ENCODE measurements at places on chromosomes 11 and 22. TPM values are rescaled to one million over a fixed set of nuclear protein-coding genes. Genes with fewer than 3 reads are reported as not detected.

GRCh38 chr11:3340025-3340424 lies 38.9 kb downstream of the ZNF195 start:
- no peak for DNase-seq

DNA sequence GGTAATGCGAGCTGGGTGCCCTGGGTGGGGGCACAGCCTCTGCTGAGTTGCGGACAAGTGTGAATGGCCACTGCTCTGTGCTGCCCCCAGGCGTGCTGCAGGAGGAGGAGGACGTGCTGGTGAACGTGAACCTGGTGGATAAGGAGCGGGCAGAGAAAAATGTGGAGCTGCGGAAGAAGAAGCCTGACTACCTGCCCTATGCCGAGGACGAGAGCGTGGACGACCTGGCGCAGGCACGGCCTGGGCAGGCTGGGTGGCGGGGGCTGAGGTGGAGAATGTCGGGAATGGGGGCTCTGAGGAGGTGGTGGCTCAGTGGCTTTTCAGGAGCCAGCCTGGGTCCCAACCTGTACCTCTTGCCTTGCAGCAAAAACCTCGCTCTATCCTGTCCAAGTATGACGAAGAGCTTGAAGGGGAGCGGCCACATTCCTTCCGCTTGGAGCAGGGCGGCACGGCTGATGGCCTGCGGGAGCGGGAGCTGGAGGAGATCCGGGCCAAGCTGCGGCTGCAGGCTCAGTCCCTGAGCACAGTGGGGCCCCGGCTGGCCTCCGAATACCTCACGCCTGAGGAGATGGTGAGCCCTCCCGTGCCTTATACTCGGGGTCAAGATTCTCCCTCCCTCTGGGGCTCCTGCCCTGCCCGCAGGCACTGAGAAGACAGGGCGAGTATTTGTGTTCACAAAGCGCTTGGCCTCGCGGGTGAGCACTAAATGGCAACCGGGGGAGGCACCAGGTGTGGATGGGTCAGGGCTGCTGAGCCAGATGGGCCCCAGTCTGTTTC lies 4.6 kb downstream of the SART1 start:
- DNase-seq: no peak

The LRRC51 gene
- not detected for total RNA-seq

GRCh38 chr11:45935349-45936064 lies 13.1 kb downstream of the LARGE2 start:
- DNase-seq: no peak

The SLC43A3 gene
- 73.7 TPM for total RNA-seq

GRCh38 chr11:612201-612960 lies 3.4 kb downstream of the IRF7 start:
- peak; percentile 62 for DNase-seq

- DNase-seq: no peak
Measured at GRCh38 chr11:6625156-6625831, 6.1 kb upstream of the TPP1 start.

The ZC3H12C gene
- 18.7 TPM for total RNA-seq

GRCh38 chr11:73384872-73385689 lies 8.9 kb downstream of the RELT start:
- peak; percentile 69 for DNase-seq

DNA sequence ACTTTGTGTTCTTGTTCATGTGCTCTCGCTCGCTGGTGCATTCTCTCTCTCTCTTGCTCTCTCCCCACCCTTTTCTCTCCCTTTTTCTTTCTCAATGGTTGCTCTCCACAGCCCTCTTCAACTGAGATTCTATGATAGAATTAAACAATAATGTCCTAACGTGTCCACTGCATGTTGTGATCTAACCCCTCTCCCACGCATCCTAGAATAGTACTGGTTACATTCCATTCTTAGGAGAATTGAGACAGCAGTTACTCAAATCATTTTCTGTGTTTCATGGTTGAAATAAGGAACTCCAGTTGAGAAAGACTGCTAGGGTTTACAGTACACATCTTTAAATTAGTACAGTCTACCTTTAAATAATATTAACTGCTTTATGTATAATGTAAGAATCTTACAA lies 318.1 kb upstream of the PITPNB start:
- no peak for DNase-seq

DNA sequence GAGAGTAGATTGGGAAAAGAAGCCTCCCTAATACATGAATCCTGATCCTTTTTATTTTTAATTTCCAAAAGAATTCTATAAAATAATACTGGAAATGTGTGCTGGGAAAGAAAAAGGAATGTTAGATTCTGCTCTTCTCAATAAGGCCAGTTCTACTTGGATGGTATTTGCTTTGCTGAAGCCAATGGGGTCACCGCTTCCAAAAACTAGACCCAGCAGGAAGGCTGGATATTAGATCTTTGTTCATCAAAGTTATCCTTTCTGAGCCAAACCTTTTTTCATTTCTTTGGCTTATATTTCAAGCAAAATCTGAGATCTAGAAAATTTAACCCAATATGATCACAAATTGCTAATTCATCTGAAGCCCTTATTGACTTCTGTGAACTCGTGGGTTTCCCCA lies 41.4 kb downstream of the SCUBE2 start:
- no peak for DNase-seq

- no peak for DNase-seq
Measured at GRCh38 chr11:67274768-67275605, 8.7 kb downstream of the GRK2 start.

The SYCE3 gene
- total RNA-seq: not detected

GRCh38 chr11:32172848-32173834 lies 82.3 kb downstream of the RCN1 start:
- DNase-seq: peak; percentile 82

- no peak for DNase-seq
Measured at GRCh38 chr11:127619946-127620345, 619.4 kb upstream of the KIRREL3 start.

- DNase-seq: no peak
Measured at GRCh38 chr11:121372028-121372427, 79.5 kb downstream of the SC5D start.

The CTSW gene
- 1.1 TPM for total RNA-seq

GRCh38 chr11:124863137-124863825 lies 2.0 kb upstream of the ROBO3 start:
- DNase-seq: peak; percentile 73

The OR5B21 gene
- total RNA-seq: not detected

DNA sequence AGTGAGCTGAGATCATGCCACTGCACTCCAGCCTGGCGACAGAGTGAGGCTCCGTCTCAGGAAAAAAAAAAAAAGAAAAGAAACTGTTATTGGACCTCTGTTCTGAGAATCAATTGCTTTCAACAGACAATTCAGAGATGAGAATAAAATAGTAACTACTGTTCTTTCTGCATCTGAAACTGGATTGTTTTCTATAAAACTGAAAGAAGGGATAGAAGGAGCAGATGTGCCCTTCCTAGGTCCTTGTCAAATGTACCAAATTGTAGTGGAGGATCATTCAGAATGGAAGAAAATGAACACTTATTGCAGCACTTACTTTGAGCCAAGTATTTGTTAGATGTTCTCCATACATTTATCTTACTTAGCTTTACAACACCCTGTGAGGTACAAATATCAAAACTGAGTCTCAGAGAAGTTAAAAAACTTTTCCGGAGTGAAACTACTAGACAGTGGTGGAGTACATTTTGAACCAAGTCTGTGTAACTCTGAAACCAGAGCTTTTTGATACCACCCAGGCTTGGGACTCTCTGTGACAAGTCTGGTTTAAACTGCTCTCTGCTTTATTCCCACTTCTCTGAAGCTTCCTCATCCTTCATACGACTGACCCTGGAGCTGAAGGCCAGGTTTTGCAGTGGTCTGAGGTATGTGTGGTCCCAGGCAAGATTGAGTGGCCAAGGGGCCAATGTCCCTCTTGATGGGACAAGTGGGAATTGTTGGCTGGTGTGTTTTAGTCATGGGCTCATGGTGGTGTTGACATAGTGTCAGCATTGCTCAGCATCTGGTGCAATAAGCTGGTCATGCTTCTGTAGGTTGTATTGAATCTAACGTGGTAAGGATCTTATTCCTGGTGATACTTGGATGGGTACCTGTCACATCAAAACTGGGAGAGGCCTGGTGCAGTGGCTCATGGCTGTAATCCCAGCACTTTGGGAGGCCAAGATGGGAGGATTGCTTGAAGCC lies 48.2 kb upstream of the CCDC134 start:
- DNase-seq: no peak

The APOBEC3H gene
- not detected for total RNA-seq

The GLYAT gene
- not detected for total RNA-seq

GRCh38 chr11:24411791-24412190 lies 85.1 kb upstream of the LUZP2 start:
- no peak for DNase-seq

Data from stomach (tissue), 19 donors.